Right kidney (tissue), 9 donors: ENCODE measurements at places on chromosomes 4 and X.
A peak's percentile ranks its signal among the peaks of the same experiment; 100 is the strongest.

- no peak for DNase-seq
These were observed 261.2 kb upstream of the ANKRD50 start for GRCh38 chr4:124973716-124974115.

DNA sequence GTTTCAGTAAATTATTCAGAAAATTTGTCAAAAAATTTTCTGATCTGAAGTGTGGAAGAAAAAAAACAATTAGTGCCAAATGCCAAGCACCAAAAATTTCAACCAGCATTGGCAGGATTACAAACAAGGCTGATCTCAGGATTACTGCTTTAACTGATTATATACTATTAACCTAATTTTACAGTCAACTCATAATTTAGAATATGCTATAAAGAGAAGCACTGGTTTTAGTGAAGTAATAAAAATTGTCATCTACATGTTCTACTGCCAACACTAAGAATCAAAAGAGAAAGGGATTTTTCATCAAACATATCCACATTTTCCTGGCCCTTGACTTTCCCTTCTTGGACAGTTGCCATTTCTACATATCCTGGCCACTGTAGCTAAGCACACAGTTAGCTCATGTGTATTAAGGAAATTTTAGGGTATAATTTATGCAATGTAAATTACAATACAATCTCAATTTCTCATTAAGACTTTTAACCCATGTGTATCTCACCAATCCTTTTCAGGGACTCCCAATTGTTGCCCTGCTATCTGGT, 33.8 kb downstream of the THOC2 start:
- no peak for DNase-seq

DNA sequence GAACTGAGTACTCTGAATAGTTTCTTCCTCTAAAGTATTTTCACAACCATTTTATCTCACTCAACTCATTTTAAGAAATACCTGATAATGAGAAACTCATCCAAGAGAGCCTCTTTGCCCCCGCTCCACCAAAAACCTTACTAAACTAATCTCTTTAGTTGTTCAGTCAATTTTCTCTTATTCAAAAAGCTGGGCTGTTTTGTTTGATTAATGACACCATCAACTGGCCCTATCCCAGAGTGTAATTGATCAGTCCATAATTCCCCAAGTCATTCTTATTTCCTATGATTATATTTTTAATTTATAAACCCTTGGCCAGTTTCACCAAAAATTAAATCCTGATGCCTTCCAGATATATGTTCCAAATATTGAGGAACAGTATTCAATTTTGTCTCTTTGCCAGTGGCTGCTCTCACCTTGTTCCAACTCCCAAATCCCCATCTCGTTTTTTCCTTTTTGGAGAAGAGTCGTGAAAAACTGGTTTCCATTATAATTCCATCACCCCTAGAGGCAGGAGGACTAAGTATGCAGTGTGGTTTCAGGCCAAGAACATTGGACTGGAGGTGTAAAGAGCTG, 10.4 kb downstream of the LIMCH1 start:
- DNase-seq: no peak

DNA sequence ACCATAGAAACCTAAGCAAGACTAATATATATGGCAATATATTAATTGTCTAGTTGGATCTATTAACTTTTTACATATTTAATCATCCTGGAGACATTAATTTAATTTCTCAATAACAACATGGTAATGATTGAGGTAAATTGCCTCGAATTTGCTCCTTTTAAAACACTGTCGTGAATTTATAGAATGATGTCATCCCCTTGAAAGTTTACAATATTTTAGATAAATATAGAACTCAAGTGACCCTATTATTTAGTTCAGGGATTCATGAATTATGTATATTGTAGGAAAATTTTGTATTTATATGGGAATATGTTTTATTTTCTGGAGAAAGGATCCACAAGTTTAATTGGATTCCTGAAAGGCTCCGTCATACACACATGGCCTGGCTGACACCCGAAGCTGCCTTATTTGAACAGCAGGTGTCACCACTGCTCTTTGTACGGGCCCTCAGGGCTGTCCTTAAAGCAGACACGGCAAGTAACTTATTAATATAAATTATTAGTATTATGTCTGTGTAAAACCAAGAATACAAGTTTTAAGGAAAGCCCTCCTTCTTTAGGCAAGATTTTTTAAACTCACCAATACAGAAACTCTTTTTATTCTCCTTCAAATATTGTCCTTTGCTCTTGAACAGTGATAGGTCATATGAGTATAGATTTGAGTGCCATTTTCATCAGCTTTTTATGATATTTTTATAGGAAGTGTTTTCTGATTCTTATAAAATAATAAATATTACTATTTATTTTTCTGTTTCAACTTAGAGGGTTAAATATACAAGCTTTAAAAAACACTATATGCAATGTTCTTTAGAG, 1.9 kb upstream of the PLRG1 start:
- peak; percentile 37 for DNase-seq

- DNase-seq: no peak
These were observed 196.4 kb downstream of the LRBA start for GRCh38 chr4:150818661-150819060.

DNA sequence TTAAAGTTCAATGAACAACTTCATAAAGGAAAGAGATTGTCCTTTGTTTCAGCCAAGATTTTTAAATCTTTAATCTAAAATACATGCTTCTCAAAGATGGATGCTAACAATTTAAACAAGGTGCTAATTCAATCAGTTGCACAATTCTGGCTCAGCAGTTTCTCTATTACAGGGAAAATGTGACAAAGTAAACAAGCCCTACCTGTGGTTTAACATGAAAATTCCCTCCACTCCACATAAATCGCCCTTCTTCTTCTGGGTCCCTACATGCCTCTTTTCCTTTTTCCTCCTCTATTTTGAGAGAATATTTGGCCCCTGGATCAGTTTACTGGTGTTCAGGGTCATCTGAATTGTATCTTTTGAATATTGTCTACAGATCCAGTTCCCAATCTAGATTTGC, 80.6 kb downstream of the FRYL start:
- DNase-seq: no peak
